ENCODE measurements at places on chromosomes 5 and 9.

- DNase-seq, result peak; percentile 32
These were observed 21.0 kb downstream of the F2R start for GRCh38 chr5:76736679-76737556.

DNA sequence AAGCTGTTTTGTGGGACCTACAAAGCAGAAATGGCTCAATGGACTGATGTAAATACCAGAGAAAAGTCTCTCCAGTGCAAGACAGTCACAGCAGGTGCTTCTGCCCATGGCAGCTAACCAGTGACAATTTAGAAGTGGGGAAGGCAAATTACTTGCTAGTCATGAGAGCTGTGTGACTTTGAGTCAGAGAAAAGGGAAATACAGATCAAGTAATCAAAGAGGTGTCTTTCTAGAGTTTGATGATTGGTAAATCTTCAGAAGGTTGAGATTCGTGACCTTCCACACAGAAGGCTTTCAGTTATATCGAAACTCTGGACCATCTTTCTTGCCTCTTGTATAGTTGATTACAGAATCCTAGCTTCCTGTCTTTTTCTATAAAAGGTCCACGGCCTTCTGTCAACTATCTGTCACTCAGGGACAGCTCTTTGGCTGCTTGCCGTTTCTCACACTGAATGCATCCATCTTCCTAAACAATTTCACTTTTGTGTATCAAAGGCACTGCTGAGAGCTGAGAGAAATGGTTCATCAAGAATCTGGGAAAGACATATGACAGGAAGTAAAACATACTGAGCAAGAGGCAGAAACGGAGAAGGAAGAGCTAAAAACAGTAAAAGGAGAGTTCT, 993.9 kb upstream of the ACO1 start:
- no peak for DNase-seq

DNA sequence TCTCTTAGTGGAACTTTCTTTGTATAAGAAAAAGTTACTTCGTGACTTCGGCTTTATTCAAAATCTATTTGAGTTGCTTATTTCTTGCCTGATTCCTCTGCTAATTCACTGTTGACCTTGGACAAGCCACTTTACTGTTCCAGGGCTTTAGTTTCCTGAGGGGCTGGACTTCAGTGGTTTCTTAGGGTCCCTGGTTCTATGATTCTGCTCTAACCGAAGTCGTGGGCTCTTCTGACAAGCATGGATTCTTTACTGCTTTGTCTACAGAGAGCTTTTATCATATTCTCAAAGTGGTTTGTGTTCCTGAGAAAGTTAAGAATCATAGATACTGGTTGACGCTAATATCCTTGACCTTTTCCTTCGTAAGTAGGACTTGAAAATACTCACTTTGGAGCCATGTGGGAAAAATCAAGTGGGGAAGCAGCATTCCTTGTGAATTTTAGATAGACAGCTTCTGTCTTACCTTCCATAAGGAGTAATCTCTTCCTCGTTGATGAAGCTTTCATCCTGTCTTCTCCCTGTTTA, 21.1 kb downstream of the EXOSC2 start:
- no peak for DNase-seq

GRCh38 chr9:94656200-94656599, 16.9 kb upstream of the FBP1 start:
- no peak for DNase-seq

DNA sequence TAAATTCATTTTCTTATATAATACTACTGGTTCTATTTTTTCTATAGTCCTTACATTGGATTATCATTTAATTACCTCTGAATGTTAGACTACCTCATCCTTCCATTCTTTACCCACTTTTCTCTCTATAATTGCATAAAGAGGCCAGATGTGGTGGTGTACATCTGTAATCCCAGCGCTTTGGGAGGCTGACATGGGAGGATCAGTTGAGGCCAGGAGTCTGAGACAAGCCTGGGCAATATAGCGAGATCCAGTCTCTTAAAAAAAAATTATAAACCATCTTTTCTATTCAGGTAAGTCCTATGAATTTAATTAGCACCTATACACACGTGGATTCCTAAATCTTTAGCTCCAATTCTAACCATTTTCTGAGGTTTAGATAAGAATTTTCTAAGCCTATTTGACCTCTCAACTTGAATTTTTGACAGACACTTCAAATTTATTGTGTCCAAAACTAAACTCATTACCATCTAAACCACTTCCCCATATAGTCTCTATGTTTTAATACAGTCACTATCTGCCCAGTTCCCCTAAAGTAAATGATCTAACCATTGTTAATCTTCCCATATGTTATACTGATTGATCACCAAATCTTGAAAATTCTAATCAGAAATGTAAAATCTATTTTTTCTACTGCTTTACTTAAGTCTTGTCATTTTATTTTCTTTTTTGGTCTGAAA, 33.0 kb upstream of the CHD1 start:
- DNase-seq, result no peak

GRCh38 chr5:156409834-156410233, 82.9 kb downstream of the SGCD start:
- no peak for DNase-seq

DNA sequence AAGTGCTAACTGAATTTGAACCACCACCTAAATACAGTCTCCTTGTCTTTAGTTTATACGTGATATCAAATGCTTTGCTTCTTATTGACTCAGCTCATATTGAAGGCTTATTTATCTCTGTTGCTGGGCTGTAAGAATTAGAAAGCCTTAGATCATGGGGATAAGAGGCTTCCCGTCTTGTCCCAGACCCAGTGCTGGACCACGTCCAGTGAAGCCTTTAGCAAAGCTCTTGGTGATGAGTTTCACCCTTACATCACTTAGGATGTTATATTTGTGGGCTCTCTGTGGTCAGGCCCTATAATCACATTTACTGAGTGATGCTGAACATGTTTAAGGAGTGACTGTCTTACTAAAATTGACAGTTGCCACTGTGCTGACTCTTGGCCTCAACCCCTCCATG, 11.2 kb downstream of the FAM240B start:
- DNase-seq, result no peak

DNA sequence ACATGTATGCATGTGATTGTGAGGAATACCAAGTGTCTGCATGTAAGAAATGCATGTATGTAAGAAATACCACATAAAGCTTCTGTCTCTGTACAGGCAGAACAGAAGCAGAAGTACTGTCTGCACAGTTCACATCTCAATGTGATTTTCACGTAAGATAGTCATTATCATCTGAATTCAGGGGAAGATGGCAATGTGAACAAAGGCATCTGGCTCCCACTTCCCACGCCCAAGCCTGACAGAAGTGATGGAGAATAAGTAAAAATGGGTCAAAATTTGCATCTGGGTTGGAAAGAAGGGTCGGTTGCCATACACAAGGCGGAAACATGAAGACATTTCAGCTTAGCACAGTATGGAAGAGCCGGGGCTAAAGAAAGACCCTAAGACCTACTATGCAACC, 71.7 kb downstream of the SUSD1 start:
- no peak for DNase-seq

DNA sequence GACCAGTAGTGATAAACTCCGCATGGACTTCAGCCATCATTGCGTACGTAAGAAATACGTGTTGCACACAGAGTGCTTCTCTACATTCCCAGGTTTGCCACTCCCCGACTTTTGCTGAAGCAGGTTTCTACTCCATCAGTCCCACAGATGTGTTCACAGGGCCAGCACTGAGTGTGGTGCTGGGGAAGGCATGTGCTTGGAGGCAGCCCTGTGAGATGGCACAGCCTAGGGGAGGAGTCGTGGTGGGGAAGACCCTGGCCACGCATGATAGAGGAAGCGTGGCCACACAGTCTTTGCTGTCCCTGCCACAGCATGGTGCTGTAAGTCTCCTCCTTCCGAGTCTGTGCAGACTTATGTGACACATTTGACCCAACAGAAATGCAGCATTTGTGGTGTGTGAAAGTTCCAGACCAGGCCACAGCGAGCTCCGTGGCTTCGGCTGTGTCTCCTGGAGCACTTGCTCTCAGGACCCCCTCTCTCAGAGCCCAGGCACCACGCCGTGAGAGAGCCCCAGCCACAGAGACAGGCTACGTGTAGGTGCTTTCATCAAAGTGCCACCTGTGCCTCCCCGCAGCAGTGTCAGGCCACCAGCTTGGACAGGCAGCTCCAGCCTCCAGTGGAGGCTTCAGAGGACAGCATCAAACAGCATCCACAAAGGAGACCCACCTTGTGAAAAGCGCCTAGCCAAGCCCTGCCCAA, 197.8 kb downstream of the AUH start:
- no peak for DNase-seq

- DNase-seq, result no peak
These were observed 181.9 kb upstream of the SEMA6A start for GRCh38 chr5:116756531-116756930.

- DNase-seq, result peak; percentile 91
These were observed 57.9 kb downstream of the MEF2C start for GRCh38 chr5:88824892-88825583.

GRCh38 chr9:20040991-20041696, 252.3 kb upstream of the SLC24A2 start:
- no peak for DNase-seq

DNA sequence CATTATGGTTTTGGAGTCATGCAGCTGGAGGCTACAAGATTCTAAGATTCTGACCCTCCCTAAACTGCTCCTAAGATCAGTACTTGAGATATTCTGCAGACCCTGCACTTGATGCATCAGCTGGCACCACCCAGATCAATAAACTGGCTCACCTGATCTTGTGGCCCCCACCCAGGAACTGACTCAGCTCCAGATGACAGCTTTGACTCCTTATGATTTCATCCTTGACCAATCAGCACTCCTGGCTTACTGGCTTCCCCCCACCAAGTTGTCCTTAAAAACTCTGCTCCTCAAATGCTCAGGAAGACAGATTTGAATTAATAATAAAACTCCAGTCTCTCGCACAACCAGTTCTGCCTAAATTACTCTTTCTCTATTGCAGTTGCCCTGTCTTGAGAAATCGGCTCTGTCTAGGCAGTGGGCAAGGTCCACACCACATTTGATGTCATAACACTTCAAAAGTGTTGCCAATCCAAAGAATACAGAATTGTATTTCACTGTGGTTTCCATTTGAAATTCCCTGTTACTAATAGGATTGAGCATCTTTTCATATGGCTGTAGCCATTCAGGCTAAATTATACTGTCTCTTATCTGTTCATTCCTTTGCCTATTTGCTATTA, 14.8 kb upstream of the SLC30A5 start:
- DNase-seq, result peak; percentile 61

GRCh38 chr9:36961051-36961450, 73.0 kb downstream of the PAX5 start:
- no peak for DNase-seq

DNA sequence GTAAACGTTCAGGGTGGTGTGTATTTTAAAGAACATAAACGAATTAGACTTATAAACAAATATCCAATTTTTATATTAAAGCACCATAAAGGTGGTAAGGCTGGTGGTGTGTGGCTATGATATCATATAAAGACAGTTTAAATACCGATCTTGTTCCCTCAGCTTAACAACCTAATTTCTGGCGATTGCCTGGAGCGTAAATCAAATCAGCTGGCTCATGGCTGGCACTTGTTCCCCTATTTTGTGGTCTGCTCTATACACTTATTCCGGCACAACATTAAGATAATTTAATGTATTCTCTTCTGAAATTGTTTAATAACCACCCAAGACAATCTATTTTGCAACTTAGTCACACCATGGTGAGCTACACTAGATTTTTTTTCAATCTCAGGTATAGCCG, 2.4 kb upstream of the HAPLN1 start:
- DNase-seq, result no peak

- DNase-seq, result no peak
These were observed 81.5 kb downstream of the HMCN2 start for GRCh38 chr9:130347036-130347435.

DNA sequence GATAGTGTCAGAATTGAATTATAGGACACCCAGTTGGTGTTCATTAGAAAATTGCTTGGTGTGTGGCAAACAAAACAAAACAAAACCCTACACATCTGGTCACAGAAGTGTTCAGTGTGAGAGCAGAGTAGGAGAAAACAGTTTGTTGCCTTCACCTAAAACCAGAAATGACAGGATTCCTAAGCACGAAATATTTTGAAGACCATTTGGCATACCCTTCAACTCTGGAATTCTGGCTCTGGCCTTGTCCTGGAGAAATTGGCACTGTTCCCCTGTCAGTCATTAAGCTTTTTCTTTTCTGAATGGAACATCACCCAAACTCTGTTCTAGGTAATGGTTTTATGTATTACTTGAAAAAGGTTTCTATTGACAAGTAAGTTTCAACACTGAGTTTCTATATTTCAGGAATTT, 110.2 kb upstream of the PCA3 start:
- peak; percentile 72 for DNase-seq

DNA sequence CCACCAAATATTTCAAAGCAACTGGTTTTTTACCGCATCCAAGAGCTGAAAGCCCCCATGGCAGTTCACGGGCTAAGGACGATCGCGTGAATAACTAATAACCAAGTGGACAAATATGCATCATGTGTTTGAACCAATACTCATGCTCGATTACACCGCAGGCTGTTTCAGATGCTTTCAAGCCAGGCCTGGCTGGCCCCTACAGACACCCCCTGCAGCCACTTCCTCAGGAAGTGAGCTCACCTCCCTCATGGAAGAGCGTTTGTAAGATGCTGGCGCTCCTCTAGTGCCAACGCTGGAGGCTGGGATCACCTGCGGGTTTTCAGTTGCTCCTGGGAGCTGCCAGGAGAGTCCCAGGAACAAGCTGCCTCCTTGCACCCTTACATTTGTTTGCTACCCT, 53.9 kb upstream of the PTCH1 start:
- DNase-seq, result no peak

- no peak for DNase-seq
These were observed 8.8 kb upstream of the CEP72 start for GRCh38 chr5:603081-603998.
